Germinal center (tissue), 1 donor: ENCODE measurements at places on chromosomes 3 and 15.

GRCh38 chr3:127816783-127817405 is 5.4 kb downstream of the MGLL start:
- DNase-seq: no peak

GRCh38 chr3:74661672-74662071 is 47.2 kb upstream of the CNTN3 start:
- no peak for DNase-seq

GRCh38 chr3:120775411-120775810 is 32.9 kb downstream of the GTF2E1 start:
- DNase-seq: no peak

- no peak for DNase-seq
Measured at GRCh38 chr15:92121047-92121446, 267.5 kb downstream of the SLCO3A1 start.

- DNase-seq: no peak
Measured at GRCh38 chr3:194282436-194283122, 68.5 kb downstream of the CPN2 start.

DNA sequence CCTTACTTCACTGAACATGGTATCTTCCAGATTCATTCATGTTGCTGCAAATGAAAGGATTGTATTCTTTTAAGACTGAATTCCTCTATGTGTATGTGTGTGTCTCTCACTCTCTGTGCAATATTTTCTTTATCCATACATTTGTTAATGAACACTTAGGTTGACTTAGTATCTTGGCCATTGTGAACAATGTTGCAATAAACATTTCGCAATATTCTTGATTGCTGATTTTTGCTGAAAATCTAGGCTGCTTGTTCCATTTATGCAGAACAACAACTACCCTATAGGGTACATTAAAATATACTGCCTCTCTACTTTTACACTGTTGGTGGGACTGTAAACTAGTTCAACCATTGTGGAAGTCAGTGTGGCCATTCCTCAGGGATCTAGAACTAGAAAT is 732.4 kb downstream of the CADM2 start:
- no peak for DNase-seq

DNA sequence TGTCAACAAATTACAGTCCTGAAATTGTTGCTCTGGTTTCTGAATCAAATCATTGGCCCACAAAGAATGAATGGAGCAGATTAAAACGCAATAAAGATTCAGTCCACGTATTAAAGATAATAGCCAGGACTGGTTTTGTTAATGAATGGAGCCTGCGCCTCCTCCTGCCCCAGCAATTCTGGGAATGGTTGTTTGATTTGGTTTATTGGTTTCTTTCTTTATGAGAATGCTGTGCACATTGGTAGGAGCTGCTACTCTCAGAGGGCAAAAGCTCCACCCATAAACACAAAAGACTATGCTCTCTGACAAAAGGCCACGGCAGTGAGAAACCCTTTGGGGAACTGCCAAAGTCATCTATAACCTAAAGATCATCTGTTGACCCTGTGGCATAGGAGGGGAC is 261.1 kb downstream of the ABHD5 start:
- DNase-seq: no peak

DNA sequence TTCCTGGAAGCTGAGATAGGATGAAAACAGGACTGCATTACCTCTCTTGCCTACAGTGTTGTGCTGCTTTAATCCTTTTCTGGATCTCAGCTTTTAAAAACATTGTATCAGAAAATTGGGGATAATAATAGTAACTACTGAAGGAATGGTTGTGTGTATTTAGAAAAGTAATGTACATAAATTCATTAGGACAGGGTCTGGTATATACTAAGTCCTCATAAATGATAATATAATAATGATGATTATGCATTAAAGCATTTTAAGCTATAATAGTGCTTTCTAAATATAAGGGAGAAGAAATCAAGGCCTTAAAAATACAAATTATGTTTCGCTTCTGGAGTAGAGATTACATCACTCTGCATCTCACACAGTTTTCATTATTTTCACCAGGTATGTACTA is 530.1 kb downstream of the ZNF385D start:
- no peak for DNase-seq

DNA sequence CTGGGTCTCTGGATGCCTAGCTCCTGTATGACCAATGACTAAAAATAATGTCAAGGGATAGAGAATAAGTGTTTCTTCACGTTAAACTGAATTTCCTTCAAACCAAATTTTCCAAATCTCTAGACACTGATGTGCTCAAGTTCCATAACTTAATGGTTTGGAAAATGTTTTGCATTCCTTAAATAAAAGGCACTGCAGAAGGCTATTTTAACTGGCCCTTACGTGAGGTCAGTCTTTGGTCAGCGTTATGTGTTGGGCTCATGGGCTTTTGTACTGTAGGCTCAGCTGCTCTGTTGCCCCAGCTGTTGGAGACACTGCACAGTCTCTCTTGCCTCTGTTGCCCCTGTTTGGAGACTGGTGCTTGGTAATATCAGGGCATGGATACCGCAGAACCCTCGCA is 188.5 kb downstream of the TPRG1 start:
- DNase-seq: no peak

DNA sequence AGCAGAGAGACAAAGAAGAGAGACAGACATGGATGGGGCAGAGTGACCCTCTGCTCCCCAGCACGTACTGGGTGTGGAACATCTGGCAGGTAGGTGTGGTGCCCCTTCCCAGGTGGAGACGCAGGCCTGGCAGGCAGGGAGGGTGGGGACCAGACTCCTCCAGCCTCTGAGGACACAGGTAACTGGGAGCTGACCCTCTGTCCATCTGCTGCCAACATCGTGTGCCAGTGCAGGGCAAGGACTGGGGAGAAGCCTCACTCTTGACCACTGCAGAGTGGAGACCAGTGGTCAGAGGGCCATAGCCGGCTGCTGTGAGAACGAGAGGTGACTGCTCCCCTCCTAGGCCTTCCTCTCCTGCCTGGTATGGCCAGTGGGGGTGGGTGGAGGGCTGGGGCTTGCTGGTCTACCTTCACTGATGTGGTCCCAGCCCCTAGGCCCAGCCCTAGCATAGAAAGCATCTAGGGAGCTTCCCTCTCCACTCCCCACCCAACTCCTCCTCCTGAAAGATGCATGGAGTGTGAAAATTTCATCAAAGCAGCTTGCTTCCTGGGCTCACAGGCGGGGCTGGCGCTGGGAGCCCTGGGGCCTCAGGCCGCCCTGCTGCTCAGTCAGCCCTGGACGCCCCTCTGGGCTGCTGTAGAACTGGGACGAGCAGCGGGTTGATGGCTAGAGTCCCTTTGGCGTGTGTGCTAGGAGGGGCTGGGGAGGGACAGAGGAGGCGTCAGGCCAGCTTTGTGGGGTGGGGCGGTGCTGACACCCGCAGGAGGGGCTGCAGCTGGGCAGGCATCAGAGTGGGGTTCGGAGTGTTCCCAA is 90.3 kb downstream of the PLXNA1 start:
- DNase-seq: no peak

- DNase-seq: no peak
Measured at GRCh38 chr15:78937132-78937739, 7.6 kb downstream of the CTSH start.

GRCh38 chr15:78444255-78444654 is 6.2 kb downstream of the IREB2 start:
- no peak for DNase-seq

- no peak for DNase-seq
Measured at GRCh38 chr15:42065468-42065867, 28.9 kb downstream of the PLA2G4D start.

DNA sequence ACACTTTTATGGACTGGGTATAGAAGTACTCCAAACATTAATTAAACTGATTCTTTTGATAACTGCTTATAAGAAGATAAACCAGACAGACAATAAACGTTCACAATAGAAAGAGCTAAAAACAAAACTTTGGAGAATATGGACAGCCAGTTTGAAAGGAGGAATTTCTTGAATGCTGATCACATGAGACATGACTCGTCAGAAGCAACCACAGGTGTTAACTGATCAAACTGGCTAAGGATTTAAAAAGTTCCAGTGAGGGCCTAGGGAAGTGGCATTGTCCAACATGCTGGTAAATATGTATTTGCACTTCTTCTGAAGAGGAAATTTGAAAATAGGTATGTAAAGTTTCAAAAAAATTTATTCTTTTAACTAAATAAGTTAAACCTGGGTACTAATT is 29.4 kb upstream of the AP3B2 start:
- no peak for DNase-seq

GRCh38 chr15:68640791-68641331 is 62.1 kb downstream of the CORO2B start:
- no peak for DNase-seq

DNA sequence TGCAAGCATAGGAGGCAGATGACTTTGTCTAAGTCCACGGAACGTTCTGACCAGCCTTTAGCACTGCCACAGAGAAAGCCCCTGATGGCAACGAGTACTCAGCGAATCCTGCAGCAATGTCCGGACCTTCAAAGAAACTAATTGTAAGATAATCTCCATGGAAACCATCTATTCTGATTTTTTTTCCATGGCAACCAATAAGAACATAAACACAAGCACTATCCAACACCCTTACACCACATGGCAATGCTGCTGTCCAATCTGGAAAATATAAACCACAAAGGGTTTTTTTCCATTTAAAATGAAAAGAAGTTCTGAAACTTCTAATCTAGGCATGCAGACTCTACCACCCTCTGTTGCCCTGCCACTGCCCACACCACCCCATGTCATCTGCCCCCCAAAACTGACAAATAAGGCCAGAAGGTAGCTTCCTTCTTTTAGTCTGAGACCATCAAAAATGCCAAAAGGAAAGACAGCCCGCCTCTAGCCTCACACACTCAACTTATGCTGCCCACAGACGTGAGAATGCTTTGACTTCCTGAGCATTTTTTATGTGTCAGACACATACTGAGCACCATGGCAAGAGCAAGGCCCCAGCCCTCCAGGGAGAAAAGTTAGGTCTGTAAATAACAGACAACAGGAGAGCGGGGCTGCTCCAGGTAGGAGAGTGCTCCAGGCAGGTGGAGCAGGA is 44.5 kb downstream of the POC1A start:
- DNase-seq: no peak

GRCh38 chr3:4959180-4959579 is 20.1 kb upstream of the BHLHE40 start:
- DNase-seq: no peak

DNA sequence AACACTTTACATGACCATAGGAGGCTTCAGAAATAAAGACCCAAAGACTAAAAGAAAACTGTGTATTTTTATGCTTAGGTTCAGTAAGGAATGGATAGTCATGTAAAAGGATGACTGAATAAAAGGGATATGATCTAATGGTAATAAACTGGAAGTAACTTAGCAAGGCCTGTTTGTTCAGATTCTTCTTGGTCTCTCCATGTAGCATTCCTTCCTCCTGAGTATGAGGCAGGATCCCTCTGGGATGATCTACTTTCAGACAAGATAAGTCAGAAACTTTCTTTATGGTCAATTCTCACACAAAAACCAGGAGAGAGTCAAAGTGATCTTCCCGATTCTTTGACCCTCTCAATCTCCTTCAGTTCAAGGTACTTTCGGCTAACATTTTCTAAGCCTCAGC is 340.8 kb upstream of the DCBLD2 start:
- DNase-seq: no peak

- DNase-seq: no peak
Measured at GRCh38 chr3:127712461-127712860, 39.7 kb downstream of the ABTB1 start.

DNA sequence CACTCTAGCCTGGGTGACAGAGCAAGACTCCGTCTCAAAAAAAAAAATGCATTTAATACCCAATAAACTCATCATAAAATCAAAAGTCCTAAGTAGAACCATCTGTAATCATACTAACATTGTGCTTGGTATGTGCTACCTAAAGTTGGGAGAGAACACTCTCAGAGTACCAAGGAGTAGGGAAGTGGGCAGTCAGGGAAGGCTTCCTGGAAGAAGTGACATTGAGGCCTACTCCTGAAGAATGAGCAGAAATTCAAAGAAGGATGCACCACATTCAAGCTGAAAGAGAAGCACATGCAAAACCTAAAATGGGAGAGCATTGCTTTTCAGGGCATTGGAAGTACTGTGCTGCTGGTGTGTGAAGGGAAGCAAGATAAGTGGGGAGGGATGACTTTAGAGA is 54.1 kb downstream of the TLE3 start:
- DNase-seq: no peak

DNA sequence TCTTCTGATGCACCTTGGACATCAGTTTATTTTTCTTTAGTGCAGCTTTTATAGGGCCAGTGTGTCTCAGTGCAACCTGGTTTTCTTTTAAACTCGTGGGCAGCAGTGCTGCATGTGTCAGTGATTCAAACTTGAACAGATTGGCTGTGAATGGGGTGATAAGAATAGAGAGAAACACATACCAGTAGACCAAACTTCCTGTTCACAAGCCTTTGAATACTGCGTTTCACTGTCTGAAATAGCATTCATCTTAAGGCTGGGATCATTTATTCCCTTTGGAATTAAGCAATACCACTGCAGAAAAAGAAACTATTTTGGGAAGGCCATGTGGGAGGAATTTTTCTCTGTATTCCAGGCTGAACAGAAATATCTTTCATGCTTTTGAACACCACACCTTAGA is 51.7 kb downstream of the PHLDB2 start:
- DNase-seq: no peak

- DNase-seq: no peak
Measured at GRCh38 chr3:94070341-94070911, 7.6 kb downstream of the NSUN3 start.

- DNase-seq: no peak
Measured at GRCh38 chr15:25427861-25428260, 11.0 kb downstream of the UBE3A start.

DNA sequence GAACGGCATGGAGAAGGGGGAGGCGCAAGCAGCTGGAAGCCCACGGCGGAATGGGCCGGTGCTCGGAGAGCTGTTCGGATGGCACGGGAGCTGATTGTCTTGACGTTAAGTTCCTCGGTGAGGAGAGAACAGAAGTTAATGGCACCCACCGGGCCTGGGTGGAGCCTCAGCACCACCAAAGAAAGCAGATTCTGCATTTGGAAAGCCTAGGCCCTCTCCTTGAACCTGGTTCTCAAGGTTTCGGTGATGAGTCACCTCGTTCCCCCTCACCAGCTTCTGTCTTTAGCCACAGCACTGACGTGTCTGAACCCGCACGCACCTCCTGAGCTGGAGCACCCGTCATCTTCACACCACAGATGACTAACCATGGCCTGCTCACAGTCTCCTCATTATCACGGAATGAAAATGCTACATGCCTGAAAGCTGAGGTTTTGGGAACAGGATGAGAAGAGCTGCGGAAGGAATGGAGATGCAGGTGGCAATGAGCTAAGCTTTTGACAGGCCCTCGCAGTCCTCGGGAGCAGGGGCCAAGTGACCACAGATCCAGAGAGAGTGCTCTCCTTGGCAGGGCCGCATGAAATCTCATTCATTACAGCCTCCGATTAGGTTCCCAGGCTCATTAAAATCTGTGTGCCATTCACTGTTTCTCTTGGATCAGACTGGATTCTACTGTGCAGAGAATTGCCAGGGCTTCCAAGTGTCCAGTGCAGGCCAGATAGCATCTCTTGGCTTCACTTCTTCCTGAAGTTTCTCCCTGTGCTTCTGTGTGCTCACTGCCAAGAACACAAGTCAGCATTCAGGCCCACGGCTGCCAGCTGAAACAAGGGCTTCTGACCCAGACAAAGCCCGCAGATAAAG is 96.3 kb upstream of the DLG1 start:
- DNase-seq: no peak

- DNase-seq: no peak
Measured at GRCh38 chr15:68986322-68986721, 28.2 kb upstream of the NOX5 start.

GRCh38 chr3:160780245-160780644 is 24.2 kb downstream of the PPM1L start:
- no peak for DNase-seq
